ENCODE measurements at places on chromosomes 12 and 14.

GRCh38 chr12:28235015-28235414 lies 44.8 kb downstream of the CCDC91 start:
- no peak for DNase-seq

GRCh38 chr12:78797196-78797931 lies 67.2 kb upstream of the SYT1 start:
- no peak for DNase-seq

DNA sequence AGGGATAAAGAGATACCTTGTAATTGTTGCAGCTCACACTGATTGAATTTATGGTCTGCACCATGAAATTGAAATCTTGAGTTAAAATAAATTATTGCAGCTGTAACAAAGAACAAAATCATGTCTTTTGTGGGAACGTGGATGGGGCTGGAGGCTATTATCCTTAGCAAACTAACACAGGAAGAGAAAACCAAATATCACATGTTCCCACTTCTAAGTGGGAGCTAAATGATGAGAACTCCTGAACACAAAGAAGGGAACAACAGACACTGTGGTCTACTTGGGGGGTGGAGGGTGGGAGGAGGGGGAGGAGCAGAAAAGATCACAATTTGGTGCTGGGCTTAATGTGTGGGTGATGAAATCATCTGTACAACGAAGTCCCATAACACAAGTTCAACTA lies 22.6 kb downstream of the ERP27 start:
- DNase-seq, result no peak

DNA sequence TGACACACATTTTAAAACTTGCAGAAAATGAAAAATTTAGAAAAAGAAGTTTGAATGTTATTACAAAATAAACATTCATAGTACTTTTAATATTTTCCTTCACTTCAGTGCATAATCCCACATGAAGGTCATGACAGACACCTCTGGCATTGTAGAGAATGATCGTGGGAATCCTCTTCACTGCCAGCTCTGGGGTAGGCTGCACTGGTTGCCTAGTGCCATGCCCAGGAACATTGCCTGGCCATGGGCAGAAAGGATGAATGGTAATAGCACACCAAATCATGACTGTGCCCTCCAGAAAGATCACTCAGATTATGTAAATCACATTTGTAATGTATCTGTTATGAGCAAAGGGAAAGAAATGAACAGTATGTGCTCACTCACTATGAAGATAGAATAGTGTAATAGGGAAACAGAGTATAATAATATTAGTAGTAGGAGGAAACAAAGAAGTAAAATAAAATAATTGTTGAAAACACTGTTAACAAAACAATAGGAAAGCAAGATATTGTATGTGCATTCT lies 161.6 kb downstream of the PLCZ1 start:
- no peak for DNase-seq

DNA sequence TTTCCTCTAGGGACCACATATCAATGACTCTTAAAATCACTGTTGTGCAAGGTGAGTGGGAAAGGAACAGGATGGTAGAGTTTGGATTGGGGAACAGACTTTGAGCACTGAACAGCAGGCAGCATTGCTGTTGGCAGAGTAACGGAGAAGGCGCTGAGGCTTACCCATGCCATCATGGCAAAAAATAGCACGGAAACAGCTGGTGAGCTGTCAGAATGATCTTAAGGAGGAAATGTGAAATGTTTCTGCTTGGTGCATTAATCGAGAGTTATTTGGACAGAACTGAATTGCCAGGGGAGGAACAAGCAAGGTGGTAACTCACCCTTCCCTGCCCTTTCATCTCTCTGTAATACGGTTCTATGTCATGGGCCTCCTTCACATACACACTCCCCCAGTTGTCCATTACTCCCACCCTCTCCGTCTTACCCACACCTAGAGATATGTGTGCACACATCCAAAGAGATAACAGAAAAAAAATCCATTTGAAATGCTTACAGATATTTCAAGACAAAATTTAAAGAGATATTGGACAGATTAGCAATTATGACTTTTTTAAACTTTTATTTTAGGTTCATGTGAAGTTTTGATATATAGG lies 572.5 kb downstream of the DIO2 start:
- no peak for DNase-seq

DNA sequence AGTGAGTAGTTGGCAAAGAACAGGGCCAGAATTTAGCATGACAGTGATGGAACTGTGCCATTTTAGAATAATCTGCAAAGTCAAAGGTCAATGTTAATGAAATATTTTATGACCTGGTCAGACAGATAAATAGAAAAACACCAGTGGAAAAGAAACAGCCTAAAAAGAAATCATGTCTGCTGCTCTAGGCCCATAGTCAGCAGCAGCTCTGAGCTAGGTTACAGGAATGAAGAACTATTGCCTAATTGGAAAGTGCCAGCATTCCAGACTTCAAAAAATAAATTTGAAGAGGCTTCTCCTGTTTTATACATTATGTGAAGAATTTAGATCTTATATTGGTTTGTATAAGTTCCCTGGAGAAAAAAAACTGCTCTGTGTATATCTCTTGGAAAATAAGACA lies 9.8 kb downstream of the NPC2 start:
- DNase-seq, result no peak

DNA sequence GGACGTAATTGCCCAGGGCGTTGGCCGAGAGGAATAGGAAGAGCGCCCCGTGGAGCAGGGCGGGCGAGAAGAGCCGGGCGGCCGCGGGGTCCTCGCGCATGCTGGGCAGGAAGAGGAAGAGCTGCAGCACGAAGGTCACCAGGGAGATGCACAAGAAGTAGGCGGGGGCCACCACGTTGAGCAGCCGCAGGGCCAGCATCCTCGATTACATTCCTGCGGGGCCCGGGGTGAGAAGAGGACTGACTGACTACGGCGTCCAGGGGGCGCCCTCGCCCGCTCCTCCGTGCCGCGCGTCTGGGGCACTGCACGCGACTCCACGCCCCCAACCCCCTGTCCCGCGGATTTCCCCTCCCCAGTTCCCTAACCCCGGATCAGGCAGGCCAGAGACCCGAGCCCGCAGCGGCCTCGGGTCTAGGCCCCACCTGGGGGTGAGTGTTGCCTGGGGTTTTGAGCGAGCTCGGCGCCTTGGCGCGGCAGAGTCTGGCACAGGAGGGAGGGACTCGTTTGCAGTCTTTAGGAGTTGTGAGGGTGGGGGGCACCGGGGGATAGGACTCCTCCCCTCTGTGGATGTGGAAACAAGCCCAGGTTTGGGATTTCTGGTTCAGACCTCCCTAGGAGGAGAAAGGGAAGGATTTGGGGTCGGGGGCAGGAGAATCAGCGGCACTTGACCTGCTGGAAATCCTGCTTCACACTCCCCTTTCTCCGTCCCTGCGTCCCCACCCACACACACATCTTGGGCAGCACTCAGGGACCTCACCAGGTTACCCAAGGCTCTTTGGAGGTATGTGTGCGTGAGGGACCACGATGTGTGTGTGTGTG lies 1.8 kb downstream of the ZDHHC22 start:
- no peak for DNase-seq

GRCh38 chr12:116539905-116540482 lies 19.2 kb upstream of the MAP1LC3B2 start:
- no peak for DNase-seq

GRCh38 chr12:93616584-93617101 lies 44.2 kb downstream of the SOCS2 start:
- no peak for DNase-seq

Measured in GM12864 (cell line).